ENCODE measurements at places on chromosomes 3 and 15.

- DNase-seq: no peak
These were observed 5.9 kb downstream of the CYP19A1 start for GRCh38 chr15:51332206-51333147.

DNA sequence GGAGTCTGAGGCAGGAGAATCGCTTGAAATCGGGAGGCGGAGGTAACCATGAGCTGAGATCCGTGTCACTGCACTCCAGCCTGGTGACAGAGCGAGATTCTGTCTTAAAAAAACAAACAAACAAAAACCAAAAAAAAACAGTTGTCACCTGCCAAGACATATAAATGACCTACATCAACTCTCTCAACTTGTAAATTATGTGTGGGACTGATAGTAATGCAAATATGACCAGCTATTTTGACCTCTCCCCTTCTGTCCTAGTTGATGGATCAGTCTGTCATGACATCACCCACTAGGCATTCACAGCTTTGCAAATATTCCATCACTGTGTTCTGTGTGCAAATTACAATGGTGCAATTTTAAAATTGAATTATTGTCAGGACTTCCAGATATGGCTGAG lies 175.4 kb downstream of the EBLN2 start:
- no peak for DNase-seq

DNA sequence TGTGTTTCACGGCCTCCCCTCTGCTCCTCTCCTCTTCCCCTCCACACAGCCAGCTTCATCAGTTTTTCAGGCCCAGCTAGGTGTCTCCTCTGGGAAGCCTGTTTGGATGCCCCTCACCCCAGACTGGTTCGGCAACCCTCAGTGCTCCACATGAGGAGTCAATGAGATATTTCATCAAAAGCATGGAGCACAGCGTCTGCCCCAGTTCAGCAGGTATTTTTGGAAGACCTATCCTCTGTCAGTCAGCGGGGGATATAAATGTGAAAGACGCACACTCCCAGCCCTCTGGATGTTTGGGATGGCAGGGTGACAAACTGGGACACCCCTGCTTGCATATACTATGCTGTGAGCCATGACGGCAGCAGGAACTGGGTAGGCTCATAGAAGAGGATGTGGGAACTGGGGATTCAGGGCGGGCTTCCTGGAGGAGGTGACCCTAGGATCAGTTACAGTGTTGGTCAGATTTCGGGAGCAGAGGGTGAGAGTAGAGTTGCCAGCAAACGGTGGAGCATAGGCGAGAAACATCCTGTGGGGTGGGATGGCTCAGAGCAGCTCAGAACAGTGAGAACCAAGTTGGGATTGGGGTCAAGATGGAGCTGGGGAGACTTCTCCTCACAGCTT lies 42.9 kb downstream of the PXYLP1 start:
- no peak for DNase-seq

GRCh38 chr15:91780387-91780786 lies 73.1 kb upstream of the SLCO3A1 start:
- DNase-seq: no peak

GRCh38 chr3:155110996-155111901 lies 31.1 kb downstream of the MME start:
- DNase-seq: no peak

GRCh38 chr3:12869035-12869621 lies 27.8 kb upstream of the RPL32 start:
- no peak for DNase-seq

- no peak for DNase-seq
These were observed 24.3 kb upstream of the CP start for GRCh38 chr3:149245738-149246451.

DNA sequence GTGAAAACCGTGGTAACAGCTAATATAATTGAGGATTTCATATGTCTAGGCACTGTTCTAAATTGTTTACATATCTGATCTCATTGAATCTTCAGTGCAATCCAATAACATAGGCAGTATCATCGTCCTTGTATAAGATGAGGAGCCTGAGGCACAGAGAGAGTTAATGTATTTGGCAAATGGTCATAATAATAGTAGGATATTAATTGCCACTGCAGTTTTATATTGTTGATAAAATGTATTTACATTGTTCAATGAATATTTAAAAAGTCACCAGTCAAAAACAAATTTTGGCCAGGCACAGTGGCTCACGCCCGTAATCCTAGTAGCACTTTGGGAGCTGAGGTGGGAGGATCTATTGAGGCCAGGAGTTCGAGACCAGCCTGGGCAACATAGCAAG lies 88.5 kb downstream of the EEFSEC start:
- no peak for DNase-seq

DNA sequence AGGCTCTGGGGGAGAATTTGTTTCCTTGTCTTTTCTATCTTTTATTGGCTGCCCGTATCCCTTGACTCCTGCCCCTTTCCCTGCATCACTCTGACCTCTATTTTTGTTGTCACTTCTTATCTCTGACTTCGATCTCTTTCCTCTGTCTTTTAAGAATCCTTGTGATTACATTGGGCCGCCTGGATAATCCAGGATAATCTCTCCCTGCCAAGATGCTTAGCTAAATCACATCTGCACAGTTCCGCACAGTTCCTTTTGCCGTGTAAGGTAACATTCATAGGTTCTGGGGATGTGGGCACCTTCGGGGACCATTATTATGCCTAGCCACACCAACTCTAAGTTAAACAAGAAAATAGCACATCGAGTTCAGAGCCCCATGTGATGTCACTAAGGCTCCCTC lies 103.0 kb upstream of the DPPA4 start:
- DNase-seq: no peak

GRCh38 chr3:102715030-102715697 lies 280.3 kb downstream of the ZPLD1 start:
- DNase-seq: no peak

- no peak for DNase-seq
These were observed 5.7 kb downstream of the XIRP1 start for GRCh38 chr3:39186692-39187151.

DNA sequence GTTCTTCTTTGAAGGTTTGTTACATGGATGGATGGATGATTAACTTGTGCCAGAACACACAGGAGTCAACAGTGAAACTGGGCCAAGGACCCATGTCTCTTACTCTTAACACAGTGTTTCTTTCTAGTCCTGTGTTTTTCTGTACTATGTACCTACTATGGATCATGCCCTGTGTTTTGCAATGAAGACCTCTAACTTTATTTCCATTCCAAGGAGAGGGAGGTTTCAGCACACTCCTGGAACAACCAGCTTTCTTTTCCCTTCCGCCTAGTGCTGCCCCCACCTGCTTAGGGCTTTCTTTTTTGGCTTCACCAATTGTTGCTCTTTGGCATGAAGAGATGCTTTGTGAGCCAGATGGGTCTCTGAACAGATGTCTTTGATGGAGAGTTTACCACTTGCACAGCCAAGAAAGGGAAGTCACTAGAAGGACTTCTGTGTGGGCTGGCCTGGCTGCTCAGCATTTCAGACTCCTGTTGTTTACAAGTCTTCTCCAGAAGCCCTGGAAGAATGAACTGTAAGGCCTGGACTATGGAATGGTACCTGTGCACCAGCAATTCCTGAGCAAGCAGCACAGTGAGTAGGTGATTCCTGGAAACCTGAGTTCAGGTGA lies 44.5 kb downstream of the SNAPC5 start:
- no peak for DNase-seq

GRCh38 chr3:193096076-193096475 lies 144.9 kb upstream of the PLAAT1 start:
- DNase-seq: no peak

GRCh38 chr3:188906236-188906635 lies 265.5 kb upstream of the TPRG1 start:
- DNase-seq: peak; percentile 25

DNA sequence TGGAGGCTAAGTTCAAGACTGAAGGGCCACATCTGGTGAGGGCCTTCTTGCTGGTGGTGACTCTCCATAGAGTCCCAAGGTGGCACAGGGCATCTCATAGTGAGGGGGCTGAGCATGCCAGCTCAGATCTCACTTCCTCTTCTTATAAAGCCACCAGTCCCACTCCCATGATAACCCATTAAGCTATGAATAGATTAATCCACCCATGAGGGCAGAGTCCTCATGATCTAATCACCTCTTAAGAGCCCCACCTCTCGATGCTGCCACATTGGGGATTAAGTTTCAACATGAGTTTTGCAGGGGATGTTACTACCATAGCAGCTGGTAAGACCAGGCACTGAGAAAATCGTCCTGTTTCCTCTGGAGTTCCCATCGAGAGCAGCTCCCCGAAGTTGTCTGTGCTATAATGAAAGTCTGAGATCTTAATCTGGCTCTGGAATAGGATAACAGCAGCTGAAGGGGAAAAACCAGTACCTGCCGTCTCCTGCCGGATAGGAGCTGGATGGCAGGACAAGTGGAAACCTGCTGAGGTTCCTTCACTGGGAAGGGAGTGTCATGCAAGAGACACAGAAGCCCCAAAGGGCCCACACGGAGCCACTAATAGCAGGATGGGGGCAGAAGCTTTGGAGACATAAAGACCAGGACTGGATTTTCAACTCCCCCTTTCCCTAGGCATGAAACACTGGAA lies 79.5 kb upstream of the EPHB3 start:
- no peak for DNase-seq

DNA sequence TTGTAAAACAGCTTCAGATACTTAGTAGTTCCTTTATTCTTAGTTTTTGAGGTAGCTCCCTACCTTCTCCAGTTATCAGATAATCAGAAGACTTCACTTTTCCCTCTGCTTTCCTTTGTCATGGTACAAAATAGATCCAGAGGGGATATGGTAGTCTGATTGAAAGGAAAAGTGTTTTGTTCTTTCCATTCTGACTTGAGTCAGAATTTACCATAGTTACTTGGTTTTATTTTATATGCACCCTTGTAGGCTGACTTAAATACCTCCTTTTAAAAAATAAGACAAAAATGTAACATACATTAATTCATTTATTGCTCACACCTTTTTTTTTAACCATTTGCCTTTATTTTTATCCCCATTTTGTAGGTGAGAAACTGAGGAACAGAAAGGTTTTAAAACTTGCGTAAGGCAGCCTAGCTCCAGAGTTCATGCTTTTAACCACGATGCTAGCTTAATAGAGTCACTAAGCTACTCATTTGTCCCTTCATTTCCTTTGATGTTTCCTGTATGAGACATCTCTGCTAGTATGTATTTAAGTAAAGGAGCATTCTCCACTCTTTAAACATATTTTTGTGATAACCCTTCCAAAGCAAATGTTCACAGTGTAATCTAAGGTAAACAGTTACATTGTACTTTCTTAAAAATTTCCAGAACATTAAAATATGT lies 187.5 kb downstream of the KLHL25 start:
- DNase-seq: no peak

DNA sequence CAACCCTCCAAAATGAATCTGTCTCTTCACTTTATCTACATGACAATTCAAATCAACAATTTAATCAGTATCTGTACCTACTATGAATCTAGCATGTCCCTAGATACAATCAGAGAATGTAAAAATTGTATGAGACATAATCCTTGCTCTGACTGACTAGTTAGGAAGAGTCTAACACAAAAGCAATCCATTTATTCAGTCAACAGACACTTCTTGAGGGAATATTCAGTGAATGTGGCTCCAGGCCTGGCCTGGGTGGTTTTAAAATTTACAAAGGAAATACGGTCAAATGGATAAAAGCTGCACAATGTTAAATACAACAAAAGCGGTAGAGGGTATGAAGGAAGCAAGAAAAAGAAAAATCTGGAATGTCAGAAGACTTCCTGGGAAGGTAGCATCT lies 45.2 kb downstream of the GSK3B start:
- no peak for DNase-seq

DNA sequence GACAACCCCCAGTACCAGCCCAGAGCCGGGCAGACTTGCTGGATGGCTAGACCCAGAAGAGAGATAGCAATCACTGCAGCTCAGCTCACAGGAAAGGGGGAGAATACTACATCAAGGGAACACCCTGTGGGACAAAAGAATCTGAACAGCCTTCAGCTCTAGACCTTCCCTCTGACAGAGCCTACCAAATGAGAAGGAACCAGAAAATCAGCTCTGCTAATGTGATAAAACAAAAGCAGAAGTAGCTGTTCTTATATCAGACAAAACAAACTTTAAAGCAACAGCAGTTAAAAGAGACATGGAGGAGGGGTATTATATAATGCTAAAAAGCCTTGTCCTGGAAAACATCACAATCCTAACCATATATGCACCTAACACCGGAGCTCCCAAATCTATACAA lies 283.3 kb downstream of the KLF13 start:
- DNase-seq: no peak

DNA sequence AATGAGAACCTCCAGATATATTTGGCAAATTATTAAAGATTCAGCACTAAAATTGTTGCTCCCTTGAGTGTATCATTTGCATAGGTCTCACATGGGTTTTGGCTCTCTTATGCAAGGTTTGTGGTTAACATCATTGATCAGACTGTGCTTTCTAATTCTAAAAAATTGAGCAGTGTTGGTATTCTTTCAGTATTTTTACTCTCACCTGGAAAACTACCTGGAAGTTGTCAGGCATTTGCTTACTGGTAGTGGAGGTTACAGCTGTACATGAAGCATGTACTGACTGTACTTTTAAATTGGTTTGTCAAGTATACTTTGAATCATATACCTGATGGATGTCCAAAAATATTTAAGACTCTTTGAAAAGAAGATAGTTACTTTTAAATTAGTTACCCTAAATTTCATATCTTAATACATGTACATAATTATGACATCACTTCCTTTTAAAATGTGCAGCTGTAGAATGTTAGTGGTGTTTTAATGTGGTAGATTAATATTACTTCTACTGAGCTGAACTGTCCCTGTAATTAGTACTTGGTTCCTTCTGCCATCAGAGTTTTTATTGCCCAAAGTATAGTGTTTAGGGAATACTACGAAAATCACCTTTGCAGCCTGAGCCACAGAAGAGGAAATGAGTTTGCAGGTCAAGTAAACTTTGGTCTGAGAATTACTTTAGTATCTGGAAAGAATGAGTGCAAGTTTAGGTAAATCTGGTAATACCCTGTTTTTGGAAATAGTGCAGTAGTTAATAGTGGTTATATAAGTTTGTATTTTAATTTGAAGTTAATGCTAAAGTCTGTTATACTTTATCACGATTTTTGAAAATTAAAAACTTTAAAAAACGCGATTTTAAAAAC lies 2.8 kb downstream of the CHD2 start:
- no peak for DNase-seq

DNA sequence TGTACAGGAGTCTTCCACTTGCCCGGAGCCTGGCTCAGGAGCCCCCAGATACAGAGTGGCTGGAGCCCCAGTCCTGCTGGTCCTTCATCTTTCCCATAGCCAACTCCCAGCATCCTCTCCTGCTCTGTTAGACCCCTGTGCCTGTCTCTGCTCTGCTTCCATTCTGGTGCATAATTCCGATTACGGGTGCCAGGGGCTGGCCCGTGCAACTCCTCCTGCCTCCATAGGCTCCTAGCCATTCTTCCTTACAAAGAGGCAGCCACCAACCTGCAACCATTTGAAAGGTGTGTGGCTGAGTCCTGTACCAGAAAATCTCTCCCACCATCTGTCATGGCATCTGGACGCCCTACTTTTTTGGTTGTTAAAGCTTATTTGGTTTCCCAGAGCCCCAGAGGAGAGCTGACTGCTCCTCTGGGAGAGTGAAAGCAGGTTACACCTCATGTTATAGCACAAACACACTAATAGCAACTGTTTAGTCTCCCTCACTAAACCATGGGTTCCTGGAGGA lies 5.2 kb upstream of the RAD18 start:
- DNase-seq: no peak

GRCh38 chr3:124920718-124921117 lies 13.8 kb downstream of the MUC13 start:
- DNase-seq: peak; percentile 6
